ENCODE measurements at places on chromosomes 12 and 14. TPM values are rescaled to one million over a fixed set of nuclear protein-coding genes. Genes with fewer than 3 reads are reported as not detected.

KCNJ8 gene
- total RNA-seq, result not detected

SOCS2 gene
- total RNA-seq, result 5.1 TPM

CORO1C gene
- 61.5 TPM for total RNA-seq

TDRD9 gene
- total RNA-seq, result 0.68 TPM

MORN3 gene
- total RNA-seq, result 2.9 TPM

CCDC88C gene
- total RNA-seq, result 98.8 TPM

NANOG gene
- not detected for total RNA-seq

HOXC4 gene
- 0.18 TPM for total RNA-seq

EPYC gene
- not detected for total RNA-seq

DNA sequence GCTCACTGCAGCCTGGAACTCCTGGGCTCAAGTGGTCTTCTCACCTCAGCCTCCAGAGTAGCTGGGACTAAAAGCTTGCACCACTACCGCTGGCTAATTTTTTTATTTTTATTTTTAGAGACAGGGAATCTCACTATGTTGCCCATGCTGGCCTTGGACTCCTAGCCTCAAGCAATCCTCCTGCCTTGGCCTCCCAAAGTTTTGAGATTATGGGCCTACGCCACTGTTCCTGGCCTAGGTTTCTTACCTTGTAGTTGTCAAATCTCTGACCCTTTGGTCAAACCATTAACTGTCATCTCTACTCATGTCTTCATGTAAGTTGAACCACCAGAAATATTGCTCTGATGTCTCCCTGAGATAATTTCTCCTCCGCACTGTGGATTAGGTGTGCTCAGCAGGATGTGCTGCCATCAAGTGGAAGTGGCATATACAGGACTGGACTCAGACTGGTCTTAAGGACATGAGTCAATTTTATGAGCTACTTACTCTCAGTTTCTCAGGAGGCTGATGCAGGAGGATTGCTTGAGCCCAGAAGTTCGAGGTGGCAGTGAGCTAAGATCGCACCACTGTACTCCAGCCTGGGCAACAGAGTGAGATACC lies 28.5 kb downstream of the ACTR6 start:
- no peak for DNase-seq

GRCh38 chr14:99273766-99274345 lies 1.9 kb upstream of the BCL11B start:
- DNase-seq, result peak; percentile 63

GRCh38 chr12:55842681-55843429 lies at the start of gene MMP19:
TSS of gene MMP19 (minus strand) at chr12:55842936. CDS start at chr12:55842830, 106 bp downstream.
- DNase-seq, result no peak

- no peak for DNase-seq
Observed at GRCh38 chr12:82474181-82474797, 116.0 kb downstream of the METTL25 start.

GRCh38 chr14:43258396-43258795 lies 1248.7 kb downstream of the FSCB start:
- no peak for DNase-seq

DNA sequence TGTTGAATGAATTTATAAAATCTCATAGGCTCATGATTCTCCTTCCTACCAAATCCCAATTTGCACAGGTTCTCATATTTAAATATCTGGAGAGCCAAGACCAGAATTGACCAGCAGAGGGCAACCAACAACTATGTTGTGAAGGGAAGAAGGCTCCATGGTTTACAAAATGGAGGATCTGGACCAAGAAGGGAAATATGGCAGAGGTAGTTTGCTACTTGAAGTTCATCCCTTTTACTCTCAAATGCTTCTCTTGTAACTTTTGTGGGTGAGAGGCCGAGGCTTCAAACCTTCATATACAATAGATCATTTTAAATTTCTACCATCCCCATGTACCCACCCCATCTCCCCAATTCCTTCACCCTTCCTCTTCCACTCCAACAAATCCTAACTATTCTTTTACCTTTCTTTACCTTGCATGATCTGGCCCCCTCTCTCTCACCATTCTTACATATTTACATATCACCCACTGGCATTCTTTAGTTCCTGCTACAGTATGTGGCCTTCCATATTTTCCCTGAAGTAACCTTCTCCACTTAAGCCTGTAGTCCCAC lies 3.8 kb upstream of the SMARCC2 start:
- peak; percentile 79 for DNase-seq

- peak; percentile 64 for DNase-seq
Observed at GRCh38 chr14:20697273-20698017, 8.9 kb downstream of the ANG start.

GRCh38 chr14:52402812-52403526 lies 88.9 kb downstream of the PTGER2 start:
- no peak for DNase-seq

DNA sequence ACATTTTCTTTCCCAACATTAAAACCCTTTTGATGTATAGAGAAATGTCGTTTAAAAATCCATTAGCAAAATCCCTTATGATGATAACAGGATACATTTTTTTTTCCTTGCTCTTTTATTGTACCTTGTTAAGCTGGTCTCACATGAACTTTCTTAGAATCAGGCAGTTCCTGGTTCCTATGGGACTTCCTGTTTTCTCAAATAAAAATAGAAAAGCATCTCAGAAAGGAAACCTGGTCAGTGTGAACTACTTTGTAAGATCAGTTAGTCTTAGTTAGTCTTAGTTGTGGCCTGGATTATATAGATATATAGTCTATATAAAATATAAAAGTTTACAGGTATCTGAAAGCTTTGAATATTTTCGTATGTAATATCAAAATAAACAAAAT lies 40.3 kb downstream of the LEMD3 start:
- DNase-seq, result no peak

DNA sequence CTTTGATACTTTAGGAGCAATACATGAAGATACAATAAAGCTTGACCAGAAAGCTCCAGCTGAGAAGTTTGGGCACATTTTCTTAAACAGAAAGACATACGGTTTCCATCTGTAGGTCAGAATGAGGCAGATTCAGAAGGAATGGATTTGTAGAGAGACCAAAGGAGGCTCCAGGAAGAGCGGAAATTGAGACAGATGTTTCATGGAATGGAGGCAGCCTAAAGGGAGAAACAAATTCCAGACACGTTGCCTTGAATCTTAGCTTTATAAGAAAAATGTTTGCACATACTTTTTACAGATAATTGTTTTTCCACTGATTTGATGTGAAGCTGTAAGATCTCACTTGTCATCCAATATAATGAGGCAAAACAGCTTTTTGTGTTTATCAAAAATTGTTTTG lies 24.8 kb downstream of the EPYC start:
- DNase-seq, result no peak
